ENCODE measurements at places on chromosomes 16 and 17.
A peak's percentile ranks its signal among the peaks of the same experiment; 100 is the strongest.

DNA sequence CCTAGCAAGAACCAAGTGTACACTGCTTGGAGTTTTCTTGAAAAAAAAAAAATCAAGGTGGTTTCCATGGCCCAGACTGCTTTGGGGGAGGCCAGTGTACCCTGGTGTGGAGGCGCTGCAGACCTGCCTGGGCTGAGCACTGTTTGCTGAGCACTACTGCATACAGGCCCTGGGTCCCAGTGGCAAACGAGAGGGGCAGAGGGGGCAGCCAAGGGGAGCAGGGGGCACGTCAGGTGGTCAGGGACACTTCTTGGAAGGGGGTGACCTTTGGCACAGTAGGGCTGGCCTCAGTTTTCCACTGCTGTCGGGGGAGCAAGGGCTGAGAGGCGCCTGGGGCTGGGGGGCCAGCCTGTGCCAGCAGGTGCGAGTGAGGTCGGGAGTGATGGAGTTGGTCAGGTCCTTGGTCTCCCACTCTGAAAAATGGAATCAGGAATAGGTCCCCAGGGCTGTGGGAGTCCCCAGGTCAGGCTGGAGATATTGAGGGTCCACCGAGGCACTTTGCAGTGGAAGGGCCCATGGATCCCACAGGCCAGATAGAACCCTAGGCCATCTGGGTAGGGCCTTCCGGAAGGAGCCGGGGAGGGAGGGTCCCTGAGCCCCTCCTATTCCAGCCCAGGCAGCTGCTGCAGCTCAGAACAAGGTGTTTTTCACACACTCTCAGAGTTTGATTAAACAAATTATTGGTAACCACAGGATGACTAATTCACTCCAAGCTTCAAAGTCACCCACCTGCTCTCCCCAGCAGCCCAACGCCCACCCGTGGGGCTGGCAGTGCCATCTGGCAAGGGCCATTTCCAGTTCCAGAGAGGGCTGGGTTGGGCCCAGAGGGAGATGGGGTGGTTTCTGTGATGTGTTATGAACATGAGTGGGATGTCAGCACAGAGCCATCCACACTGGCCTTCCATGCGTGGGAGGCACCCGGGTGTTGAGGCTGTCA, 3.5 kb downstream of the ZFPM1 start:
- no peak for DNase-seq

DNA sequence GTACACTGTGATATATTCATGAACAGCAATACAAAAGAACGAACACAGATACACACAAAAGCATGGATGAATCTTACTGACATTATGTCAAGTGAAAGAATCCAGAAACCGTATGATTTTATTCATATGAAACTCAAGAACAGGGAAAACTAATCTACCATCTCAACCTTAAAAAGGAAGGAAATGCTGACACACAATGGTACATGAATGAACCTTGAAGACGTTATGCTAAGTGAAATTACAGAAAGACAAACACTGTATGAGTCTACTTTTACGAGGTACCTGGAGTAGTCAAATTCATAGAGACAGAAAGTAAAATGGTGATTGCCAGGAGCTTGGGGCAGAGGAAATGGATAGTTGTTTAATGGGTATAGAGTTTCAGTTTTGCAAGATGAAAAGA, 8.7 kb upstream of the PRKCB start:
- no peak for DNase-seq

DNA sequence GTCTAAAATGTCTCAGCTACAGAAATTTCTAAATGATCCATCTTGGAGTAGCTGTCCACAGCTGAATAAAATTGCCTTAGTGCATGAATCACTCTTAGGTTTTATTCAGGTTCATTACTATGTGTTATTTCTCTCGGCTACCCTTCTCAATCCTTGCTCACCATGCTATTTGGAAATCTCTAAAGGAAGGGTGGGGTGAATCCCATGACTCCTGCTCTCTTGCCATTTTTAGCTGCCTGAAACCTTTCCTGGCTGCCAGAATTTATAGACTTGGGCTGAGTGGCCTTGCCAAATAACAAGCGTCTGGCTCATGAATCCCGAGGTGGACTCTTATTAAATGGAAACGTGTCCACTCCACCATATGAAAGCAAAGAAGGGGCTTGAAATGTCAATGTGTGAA, 936.1 kb upstream of the SOX9 start:
- no peak for DNase-seq

DNA sequence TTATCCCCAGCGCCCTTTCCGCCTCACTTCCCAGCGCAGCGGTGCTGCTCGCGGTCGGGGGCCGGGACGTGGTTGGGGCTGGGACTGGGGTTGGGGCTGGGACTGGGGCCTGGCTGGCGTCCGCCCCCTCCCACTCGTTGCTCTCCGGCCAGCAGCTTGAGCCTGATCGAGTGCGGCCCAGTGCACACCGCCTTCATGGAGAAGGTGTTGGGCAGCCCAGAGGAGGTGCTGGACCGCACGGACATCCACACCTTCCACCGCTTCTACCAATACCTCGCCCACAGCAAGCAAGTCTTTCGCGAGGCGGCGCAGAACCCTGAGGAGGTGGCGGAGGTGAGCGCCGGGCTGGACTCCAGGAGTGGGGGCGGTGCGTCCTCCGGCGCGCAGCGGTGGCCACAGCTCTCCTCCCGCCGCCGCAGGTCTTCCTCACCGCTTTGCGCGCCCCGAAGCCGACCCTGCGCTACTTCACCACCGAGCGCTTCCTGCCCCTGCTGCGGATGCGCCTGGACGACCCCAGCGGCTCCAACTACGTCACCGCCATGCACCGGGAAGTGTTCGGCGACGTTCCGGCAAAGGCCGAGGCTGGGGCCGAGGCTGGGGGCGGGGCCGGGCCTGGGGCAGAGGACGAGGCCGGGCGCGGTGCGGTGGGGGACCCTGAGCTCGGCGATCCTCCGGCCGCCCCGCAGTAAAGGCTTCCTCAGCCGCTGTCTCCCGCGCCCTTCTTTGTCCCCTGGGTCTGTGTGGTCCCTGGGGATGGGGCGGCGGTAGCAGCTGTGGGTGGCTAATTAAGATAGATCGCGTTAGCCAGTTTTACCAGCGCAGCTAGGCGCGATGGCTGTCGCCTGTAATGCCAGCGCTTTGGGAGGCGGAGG, 1.8 kb downstream of the HSD17B1 start:
- peak; percentile 82 for DNase-seq

DNA sequence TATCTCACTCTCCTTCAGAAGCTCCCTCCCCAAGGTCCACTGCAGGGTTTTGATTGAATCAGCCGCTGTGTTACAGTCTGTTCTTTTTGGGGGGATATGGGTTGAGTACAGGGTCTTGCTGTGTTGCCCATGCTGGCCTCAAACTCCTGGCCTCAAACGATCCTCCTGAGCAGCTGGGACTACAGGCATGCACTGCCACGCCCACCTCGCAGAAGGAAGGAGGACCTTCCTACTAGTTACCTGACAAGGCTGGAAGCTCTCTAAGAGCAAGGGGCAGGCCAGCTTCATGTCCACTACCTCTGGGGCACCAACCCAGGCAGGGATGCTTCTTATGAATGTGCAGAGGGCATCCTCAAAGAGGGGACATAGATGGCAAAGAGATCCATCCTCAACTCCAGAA, 1.9 kb upstream of the MMP28 start:
- no peak for DNase-seq

DNA sequence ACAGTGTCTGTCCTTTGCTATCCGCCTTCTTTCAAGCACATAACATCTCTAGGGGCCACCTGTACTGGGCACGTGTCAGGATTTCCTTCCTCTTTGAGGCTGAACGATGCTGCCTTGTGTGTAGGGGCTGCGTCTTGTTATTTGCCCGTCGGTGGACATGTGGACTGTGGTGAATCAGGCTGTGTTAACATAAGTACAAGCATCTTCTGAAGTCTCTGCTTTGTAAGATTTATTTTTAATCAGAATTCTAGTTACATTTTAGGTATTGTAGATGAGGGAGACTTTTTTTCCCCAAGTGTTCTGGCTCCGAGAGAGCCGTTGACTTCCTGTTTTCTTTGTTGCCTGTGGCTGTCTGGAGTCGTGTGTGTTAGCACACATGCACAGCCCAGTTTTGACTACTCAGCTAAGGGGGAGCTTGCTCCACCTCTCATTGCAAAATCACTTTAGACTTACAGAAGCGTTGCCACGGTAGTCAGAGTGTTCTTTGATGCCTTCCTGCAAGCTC, 26.1 kb downstream of the SPG7 start:
- DNase-seq: no peak

GRCh38 chr17:65472666-65473309, 88.7 kb downstream of the AXIN2 start:
- no peak for DNase-seq

GRCh38 chr17:81511804-81512561, 616 bp downstream of the ACTG1 start:
- no peak for DNase-seq

DNA sequence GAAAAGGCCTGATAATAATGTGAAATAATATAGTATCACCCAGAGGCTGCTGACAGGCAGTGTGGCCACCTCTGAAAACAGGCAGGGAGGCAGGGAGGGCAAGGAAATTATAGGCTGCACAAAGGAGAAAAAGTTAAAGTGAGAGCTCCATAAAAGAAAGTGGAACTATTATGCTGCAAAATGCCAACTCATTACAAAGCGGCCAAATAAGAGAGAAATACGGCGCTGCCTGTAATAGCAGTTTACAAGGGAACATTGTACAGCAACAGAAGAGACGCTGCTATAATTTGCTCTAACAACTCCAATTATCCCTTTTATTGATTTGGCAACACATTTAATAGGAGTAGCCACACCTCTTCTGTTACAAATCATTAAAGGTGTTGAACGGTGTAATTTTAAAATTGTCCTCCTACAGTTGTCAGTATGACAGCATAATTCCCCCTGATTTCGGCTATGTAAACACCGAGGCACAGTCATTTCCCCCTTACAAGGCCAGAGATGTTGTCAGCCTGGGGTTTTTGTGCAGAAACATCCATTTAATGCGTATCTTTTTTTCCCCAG, 120.3 kb downstream of the MRM1 start:
- no peak for DNase-seq

DNA sequence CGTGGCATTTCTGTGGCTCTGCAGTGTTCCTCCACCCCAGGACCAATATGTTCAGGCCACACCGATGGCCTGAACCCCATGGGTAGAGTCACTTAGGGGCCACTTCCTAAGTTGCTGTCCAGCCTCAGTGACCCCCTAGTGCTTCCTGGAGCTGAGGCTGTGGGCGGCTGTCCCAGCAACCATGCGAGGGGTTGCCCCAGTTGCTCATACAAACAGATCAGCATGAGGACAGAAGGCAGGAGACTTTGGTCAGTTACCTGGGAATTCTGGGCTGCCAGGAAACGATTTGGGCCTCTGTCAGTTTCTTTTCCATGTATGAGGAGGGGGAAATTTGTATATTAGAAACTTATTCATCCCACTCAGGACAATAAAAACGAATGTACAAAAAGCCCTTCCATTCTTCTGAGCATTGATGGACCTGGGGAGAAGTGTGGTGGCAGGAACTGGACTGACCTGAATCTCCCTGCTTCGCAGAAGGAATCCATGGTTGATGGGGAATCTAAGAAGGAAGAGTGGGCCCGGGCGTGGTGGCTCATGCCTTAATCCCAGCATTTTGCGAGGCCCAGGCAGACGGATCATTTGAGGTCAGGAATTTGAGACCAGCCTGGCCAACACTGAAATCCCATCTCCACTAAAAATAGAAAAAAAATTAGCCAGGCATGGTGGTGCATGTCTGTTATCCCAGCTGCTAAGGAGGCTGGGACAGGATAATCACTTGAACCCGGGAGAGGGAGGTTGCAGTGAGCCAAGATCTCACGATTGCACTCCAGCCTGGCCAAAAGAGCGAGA, 4.9 kb upstream of the IL32 start:
- no peak for DNase-seq
